ENCODE measurements at places on chromosomes 2 and 18.

DNA sequence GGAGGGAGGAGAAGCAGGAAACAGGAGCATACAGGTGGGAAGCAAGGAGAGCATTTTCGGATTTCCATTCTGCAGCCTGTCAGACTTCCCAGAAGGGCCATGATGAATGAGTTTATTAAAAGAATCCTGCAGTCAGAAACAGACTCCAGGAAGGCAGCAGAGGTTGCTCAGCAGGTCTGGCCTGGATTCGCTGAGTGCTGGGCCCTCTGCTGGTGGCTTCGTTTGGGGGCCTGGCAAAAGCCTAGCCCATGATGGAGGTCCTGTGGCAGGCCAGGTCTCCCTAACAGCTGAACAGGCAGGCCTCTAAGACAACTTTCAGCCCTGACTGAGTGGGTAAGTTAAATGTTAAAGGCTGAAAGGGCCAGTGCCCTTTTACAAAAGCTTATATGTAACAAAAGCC is 108.2 kb upstream of the CAPN13 start:
- peak; percentile 37 for DNase-seq

- no peak for DNase-seq
These were observed 412.0 kb downstream of the NUP35 start for GRCh38 chr2:183536290-183536689.

DNA sequence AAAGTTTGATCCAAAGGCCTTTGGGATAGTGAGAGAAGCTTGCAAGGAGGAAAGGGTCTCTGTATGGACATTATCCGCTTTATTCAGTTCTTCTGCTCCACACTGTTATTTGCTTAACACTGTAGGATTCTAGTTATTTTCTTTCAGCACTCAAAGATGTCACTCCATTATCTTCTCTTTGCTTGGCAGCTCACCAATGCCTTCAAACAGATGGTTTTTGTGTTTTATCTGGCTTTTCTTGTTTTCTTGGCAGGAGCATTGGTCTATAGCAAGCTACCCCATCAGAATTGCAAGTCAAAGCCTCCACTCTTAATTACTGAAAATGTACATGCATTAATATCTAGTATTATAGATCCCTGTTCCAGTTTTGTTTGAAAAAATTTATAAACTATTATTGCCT is 138.8 kb downstream of the EVA1A start:
- peak; percentile 56 for DNase-seq

- peak; percentile 34 for DNase-seq
These were observed 140.9 kb downstream of the CAPN13 start for GRCh38 chr2:30666266-30666874.

DNA sequence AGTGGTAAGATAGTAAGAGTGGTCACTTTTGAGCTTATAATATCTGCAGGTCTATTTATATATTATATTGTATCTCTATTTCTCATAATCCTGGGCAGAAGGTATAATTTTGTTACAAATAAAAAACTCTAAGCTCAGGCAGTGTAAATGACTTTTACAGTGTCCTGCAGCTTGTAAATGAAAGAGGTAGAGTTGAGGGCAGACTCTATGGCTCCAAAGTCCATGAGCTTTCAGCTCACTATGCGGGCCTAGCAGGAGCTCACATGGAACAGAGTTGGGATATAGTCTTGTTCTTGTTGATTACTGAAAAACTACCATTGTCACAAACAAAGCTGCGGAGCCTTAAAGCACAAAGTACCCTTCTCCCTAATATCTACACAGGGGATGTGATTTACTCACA is 361.4 kb downstream of the LNPK start:
- DNase-seq, result no peak

DNA sequence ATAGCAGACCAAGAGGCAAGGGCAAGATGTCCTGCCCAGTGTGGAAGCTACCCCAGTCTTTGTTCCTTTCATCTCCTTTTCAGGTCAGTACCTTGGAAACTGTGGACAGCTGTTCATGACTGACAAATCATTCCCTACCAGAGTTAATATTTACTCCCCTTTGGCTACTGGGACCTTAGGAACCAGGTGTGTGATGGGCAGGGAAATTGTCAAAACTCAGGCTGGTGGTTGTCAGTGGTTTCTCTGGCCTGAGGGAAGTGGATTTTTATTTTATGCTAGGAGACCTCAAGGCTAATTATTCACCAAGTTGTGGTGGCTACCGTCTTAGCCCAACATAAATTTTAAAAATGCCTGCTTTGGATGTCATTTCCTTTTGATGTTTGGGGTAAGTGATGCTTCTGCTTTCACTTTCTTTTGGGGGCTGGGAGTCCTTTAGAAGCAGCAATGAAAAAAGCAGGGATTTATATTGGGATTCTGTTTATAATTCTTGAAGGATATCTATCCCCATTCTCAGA is 119.3 kb downstream of the SETBP1 start:
- DNase-seq, result no peak

GRCh38 chr2:95024371-95024770 is 1.1 kb upstream of the MAL start:
- DNase-seq, result no peak

GRCh38 chr2:47520302-47520630 is 117.3 kb downstream of the MSH2 start:
- peak; percentile 27 for DNase-seq

- DNase-seq, result no peak
These were observed 124.2 kb upstream of the SIX3 start for GRCh38 chr2:44817256-44817655.

- no peak for DNase-seq
These were observed 8.8 kb upstream of the POMC start for GRCh38 chr2:25177211-25177611.

DNA sequence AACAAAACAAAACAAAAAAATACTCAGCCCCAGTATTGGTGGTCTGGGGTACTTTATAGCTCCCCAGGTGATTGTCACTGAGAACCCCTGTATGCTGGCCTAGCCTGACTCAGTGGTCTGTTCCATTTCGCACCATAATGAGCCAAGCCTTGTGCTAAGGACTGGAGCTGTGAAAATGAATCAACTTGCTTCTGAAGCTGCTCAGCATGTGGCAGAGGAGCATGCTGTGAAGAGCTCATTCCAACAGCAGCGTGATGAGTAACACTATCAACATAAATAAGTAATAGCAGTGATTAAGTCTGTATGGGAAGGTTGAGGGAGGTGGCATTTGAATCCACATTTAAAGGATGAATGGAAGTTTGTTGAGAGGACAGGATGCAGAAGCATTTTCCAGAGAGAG is 67.2 kb upstream of the ATL2 start:
- DNase-seq, result no peak

GRCh38 chr2:105244451-105244850 is 2.9 kb downstream of the GPR45 start:
- DNase-seq, result peak; percentile 16

- no peak for DNase-seq
These were observed 277.7 kb upstream of the PXDN start for GRCh38 chr2:2021995-2022394.

- DNase-seq, result no peak
These were observed 740.3 kb upstream of the RAB6C start for GRCh38 chr2:129239141-129239540.

DNA sequence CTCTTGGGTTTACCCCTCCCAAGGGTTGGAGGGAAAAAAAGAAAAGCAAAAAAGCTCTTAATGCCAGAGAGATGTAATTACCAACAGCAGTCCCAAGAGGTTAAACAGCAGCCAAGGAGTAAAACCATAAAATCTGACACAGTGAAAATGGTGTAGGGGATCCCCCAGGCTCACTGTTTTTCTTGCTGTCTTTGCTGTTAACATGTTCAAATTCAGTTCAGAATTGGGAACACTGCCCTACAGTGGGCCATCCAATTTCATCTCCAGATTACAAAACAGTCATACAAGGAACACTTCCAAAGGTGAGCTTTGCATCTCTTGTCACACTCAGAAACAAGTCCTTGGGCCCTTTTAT is 54.5 kb downstream of the PLEKHM3 start:
- no peak for DNase-seq

DNA sequence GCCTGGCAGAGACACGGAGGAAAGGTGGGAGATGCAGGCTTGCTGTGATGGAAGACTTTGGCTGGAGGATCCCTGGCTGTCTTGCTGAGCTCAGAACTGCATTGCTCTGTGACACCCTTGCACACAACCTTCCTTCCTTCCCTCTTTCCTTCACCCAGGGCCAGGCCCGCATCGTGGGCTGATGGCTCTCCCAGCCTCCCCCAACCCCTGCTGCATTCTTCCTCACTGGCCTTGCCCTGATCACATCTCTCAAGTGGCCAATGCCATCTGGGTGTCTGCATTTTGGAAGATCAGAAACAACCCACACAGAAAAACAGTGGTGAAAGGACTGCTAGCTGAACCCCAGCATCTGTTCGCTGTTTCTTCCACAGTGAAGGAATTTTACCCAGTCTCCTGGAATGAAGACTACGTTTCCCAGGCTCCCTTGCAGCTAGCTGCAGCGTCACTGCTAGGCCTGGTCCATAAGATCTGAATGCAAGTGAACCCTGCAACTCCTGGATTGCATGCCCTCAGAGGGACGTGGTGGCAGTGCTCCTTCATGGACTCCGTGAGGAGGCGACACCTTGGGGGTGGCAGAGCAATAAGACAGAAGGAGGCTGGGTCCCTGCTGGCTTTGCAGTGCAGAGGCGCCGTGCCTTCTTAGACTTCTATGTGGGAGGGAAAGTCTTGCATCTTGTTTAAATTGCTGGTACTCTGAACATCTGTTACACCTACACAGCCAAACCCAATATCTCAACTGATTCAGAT is 78.9 kb upstream of the YWHAQ start:
- no peak for DNase-seq

- DNase-seq, result no peak
These were observed 77.5 kb downstream of the NCK2 start for GRCh38 chr2:105822186-105822585.

GRCh38 chr18:40902436-40902835 is 1052.6 kb upstream of the PIK3C3 start:
- DNase-seq, result no peak

DNA sequence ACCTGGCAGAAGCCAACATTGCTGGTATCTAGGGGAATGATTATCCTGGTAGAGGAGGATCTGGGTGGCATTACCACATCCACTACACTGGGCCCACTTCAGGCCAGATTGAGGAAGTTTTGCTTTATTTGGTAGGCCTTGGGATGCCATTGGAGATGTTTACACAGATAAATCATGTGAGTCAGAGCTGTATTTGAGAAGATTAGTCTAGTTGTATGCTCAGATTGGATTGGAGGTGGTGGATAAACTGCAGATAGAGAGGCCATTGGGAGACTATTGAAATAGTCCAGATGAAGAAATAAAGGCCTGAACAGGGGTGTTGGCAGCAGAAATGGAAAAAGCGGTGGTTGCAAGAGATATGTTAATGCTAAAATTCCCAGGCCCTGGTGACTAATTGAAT is 81.5 kb downstream of the EFEMP1 start:
- no peak for DNase-seq

- DNase-seq, result no peak
These were observed 325.6 kb upstream of the TRIB2 start for GRCh38 chr2:12391116-12391515.

DNA sequence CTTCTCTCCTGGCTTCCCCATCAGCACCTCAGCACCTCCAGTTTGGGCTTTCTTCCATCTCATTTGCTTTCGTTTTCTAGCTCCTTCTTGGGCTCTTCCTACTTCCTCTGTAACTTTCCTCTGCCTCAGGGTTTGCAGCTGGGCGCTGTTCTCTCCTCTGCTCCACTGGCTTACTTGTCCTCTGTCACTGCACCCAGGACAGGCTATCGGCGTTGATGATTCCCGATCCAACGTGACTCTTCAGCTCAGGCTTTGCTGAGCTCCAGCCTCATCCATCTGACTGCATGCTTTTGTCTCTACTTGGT is 362.4 kb downstream of the CYRIA start:
- no peak for DNase-seq

- DNase-seq, result peak; percentile 74
These were observed 122.6 kb upstream of the STK17B start for GRCh38 chr2:196293751-196294515.

GRCh38 chr2:174597345-174598047 is at the start of gene WIPF1:
Gene WIPF1 (minus strand): TSS chr2:174597804. CDS start chr2:174585573, 12,231 bp downstream.
- DNase-seq, result peak; percentile 88

DNA sequence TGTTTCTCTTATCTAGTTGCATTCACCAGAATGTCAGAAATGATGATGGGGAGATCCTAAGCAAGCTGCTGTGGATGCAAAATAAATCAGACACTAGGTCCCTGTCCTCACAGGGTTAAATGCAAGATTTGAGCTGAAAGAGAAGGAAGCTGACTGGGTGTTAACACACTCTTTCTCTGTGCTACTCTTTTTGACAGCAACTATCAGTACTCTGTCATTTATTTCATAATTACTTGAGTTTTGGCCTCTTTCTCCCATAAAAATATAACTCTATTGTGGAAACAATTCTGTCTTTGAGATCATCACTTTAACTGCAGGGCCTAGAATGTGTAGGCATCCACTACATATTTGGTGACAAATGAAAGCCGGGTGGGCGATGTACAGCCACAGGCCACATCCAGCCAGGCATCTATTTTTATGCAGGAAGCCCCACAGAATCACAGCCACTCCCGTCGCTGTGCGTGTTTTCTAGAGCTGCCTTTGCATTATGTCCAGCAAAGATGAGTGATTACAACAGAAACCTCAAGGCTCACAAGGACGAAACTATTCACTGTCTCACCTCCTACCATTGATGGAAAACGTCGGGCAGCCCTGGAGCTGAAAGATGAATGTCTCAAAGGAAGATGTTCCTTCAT is 849.0 kb downstream of the RNF144A start:
- no peak for DNase-seq

DNA sequence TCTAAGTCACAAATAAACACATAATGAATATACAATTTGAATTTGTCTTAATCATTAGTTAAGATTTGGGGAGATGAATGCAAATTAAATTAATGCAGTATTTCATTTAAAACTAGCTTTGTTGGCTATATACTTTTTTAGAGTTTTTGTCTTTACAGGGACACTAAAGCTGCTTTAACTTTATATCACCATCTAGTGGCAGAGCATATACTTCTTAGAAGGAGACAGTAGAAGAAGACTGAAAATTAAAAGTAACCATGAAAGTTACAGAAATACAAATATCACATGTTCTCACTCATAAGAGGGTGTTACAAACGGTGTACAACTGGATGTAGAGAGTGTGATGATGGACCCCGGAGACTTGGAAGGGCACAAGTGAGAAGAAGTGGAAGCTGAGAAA is 268.3 kb upstream of the NETO1 start:
- DNase-seq, result peak; percentile 19

DNA sequence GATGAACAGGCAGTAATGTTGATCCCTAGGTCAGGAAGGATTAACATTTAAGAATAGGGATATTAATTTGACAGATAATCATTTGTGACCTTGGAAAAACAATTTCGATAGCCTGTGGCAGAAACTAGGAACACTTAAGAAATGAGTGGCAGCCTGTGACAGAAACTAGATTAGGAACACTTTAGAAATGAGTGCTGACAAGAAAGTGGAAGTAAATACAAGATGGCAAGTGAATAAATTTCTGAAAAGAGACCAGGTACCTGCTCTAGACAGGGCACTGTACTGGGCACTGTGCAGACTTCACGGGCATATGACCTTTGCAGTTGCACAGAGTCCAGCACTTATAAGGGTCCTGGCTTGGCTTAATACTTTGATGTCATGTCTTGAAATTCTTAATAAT is 5.5 kb upstream of the HNRNPA3 start:
- DNase-seq, result no peak

- DNase-seq, result no peak
These were observed 69.7 kb upstream of the TMEM200C start for GRCh38 chr18:5964996-5965395.

GRCh38 chr2:200177971-200178911 is 128.3 kb upstream of the SPATS2L start:
- DNase-seq, result no peak

GRCh38 chr2:134466141-134466540 is 212.3 kb downstream of the MGAT5 start:
- peak; percentile 19 for DNase-seq

All from hematopoietic multipotent progenitor cell treated with erythropoietin and hydrocortisone succinate and interleukin-3 and kit ligand, for 6 days (in vitro differentiated cells).